ENCODE measurements at places on chromosomes 2 and 18. TPM values are rescaled to one million over a fixed set of nuclear protein-coding genes. Genes with fewer than 3 reads are reported as not detected.

GRCh38 chr2:63865159-63865799 lies 23.6 kb downstream of the UGP2 start:
- DNase-seq: no peak

The CCBE1 gene
- total RNA-seq: not detected

DNA sequence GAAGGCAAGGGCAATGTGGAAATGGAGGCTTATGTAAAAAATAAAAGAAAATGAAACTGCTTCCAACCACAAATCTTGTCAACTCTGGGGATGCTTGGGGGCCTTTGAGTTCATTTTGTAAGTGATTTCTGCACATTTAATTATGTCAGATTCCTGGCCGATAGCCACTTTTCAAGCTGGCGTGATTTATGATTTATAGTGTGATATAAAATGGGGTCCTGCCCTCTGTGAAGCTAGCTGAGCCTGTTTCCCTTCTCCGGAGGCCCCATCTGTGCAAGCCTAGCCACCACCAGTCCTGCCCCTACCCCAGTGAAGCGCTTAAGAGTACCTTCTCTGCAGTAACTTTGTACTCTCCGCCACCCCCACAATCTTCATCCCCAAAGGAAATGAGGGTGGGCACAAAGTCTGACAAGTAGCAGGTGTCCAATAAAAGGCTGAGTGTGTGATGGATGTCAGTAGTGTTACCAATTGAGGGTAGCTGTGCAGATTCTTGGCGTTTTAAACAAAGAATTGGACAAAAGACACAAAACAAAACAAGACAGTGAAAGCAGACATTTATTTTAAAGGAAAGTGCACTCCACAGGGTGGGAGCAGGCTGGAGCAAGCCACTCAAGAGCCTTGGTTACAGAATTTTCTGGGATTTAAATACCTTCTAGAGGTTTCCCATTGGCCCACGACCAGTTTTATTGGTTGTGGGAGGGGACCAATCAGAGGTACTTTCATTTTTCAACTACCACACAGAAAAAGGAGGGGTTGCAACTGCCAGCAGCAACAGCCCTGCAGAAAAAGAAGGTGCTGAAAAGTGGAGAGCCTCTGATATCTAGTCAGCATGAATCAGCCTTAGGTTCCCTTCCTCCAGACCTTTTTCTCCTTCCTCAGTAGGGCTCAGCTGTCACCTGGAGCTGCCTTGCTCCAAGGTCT lies 39.0 kb upstream of the SIX3 start:
- DNase-seq: no peak

- no peak for DNase-seq
Measured at GRCh38 chr2:73998451-73998850, 13.7 kb downstream of the TET3 start.

- no peak for DNase-seq
Measured at GRCh38 chr2:15897431-15898098, 42.8 kb upstream of the MYCN start.

- DNase-seq: no peak
Measured at GRCh38 chr2:232532419-232532818, 6.5 kb downstream of the CHRND start.

- no peak for DNase-seq
Measured at GRCh38 chr2:102037681-102038080, 45.9 kb downstream of the IL1R2 start.

All from activated CD4-positive, alpha-beta memory T cell treated with anti-CD3 and anti-CD28 coated beads, Interleukin-2, amount 10 ng/mL, durations not matched to agents 7 days and 5 days (primary cell).